MM.1S (cell line): ENCODE measurements at places on chromosomes 4 and X.

- DNase-seq: no peak
Observed at GRCh38 chr4:82780170-82780751, 18.3 kb downstream of the SCD5 start.

DNA sequence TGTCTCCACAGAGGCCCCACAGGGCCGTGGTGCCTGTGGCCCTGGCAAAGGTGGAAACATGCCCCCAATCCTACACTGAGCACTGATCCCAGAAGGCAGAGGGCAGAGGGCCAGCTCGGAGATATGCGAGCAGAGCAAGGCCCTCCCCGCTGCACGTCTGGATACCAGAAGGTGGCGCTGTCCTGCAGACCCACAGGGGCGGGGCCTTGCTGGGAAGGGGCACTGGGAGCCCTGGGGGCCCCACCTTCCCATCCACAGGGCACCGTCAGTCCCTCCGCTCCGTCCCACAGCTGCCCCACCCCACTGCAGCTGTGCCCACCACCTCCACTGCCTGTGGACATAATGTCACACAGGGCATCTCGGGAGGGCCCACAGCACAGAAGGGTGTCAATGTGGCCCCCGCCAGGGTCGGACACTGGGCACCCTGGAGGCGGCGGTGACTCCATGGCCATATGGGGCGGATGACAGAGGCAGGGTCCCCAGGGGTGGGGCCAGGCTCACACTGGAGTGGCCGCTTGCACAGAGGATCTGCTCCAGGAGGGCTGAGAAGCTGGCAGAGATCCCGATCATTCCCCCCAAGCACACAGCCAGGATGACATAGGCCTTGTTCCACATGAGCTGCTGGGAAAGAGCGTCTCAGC lies 4.8 kb downstream of the SLC49A3 start:
- DNase-seq: no peak

DNA sequence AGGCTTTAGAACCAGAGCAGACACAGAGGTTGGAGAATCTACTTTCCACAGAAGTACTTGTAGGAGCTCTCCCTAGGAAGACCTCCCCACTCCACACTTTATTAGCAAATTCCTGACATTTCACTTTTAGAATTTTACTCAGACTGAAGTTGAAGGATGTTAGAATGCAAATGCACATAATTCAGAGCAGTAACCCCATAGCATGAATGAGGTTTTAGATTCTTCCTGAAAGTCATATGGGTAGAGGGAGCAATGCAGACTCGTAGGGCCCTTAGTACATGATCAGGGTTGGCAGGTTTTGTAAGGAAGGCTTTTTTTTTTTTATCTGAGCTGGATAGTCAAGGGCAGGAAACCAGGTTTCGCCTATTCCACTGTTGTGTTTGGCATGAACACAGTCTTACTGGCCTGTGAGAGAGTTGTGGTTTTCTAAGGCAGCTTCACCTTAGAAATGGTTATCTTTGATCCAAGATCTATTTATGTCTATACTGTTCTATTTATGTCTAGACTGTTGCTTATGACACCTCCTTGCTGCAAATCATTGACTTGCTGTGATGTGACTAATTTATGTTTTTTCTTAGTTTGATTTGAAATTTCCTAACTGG lies 48.9 kb downstream of the SPATA18 start:
- peak; percentile 82 for DNase-seq

DNA sequence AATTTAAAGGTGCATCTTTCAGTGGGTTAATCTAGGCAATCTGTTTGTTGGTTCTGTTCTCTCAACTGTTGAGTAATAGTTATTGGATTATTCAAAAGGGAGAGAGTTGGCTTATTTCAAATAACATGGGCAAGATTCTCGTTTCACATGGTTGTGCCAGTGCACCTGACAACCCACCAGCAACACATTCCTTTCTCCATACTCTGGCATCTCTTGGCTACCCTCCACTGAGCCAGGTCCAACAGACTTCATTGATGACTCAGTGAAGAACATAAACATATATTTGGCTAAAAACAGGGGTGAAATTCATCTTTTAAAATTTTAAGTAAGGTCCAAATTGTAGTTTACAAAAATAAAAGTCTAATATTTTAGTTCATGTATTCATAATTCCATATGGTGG lies 967.2 kb downstream of the RPA4 start:
- no peak for DNase-seq
